ENCODE measurements at places on chromosomes 7 and 10. TPM values are rescaled to one million over a fixed set of nuclear protein-coding genes. Genes with fewer than 3 reads are reported as not detected.

Gene PAPOLB
- 0.30 TPM for total RNA-seq

Gene AKR1C4
- not detected for total RNA-seq

Gene PDZD7
- 0.52 TPM for total RNA-seq

Gene APBB1IP
- not detected for total RNA-seq

Gene UBE3C
- 78.6 TPM for total RNA-seq

Gene DRGX
- total RNA-seq: not detected

Gene HECTD2
- total RNA-seq: 14.0 TPM
